ENCODE measurements at places on chromosomes 3 and 15.

DNA sequence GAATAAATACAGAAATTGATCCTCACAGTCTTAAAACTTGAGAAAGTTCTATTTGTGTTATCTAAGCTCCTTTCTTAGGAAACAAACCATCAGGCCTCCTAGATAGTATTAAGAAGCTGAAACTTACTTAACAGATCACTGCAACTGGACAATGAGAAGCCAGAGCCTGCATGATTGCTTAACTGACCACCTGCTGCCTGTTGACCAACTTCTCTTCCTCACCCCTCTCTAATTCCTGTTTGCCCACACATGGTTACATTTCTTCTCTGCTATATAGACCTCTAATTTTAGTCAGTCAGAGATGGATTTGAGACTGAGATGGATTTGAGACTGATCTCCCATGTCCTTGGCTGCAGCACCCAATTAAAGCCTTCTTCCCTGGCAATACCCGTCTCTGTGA, 13.5 kb downstream of the CCPG1 start:
- DNase-seq = no peak

DNA sequence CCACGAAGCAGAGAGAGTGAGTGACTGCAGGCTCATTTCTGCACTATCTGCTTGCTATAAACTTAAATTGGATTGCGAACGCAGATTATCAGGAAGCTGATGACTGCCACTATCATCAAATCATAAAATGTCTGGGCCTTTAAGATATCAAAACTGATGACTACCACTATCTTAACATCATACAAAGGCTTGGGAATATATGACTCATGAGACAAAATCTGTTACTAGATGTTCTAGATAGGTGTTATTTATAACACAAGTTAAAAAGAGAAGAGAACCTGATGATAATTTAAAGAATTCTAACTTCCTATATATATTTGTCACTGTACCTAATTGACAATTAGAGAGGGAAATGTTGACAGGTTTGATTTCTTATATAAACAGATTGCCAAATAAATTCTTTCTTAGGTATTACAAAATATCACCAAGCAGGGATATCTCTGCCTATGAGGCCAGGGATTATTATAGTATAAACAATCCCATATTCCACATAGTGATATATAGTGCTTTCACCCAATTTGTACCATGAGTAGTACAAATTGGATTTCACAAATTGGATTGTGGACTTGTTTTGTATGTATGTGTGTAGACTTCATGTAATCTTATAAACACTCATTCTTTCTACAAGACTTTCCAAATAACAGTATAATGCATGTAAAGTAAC, 1157.2 kb downstream of the ROBO1 start:
- no peak for DNase-seq

DNA sequence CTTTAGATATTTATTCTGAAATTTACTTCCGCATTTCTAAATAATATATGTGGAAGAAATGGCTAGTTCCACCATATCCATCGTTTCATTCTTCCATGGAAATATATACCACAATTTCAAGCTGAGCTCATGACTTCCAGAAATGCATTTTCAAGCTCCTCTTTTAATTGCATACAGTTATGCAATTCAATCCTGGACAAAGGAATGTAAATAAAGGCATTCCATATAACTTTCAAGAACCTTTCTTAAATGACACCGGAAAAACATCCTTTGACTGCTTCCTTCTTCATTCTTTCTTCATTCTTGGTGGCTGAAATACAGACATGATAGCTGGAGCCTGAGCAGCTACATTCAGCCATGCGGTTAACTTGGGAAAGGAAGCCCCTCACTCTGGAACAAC, 185.2 kb upstream of the GADL1 start:
- no peak for DNase-seq

DNA sequence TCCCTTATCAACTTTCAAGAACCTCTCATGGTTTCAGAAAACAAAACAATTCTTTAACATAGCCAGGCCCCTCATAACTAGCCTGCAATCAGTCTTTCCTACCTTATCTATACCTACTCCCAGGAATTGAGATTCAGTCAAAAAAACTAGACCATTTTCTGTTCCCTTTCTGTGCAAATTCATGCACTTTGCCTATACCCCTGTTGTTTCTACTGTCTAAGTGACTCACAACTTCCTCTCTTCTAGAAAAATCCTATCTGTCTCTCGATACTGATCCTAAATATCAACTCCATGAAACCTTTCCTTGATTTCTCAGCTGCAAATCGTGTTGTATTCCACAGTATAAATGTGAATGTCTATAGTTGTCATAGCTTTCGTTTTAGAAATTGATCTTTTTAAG, 10.9 kb upstream of the IL1RAP start:
- no peak for DNase-seq

DNA sequence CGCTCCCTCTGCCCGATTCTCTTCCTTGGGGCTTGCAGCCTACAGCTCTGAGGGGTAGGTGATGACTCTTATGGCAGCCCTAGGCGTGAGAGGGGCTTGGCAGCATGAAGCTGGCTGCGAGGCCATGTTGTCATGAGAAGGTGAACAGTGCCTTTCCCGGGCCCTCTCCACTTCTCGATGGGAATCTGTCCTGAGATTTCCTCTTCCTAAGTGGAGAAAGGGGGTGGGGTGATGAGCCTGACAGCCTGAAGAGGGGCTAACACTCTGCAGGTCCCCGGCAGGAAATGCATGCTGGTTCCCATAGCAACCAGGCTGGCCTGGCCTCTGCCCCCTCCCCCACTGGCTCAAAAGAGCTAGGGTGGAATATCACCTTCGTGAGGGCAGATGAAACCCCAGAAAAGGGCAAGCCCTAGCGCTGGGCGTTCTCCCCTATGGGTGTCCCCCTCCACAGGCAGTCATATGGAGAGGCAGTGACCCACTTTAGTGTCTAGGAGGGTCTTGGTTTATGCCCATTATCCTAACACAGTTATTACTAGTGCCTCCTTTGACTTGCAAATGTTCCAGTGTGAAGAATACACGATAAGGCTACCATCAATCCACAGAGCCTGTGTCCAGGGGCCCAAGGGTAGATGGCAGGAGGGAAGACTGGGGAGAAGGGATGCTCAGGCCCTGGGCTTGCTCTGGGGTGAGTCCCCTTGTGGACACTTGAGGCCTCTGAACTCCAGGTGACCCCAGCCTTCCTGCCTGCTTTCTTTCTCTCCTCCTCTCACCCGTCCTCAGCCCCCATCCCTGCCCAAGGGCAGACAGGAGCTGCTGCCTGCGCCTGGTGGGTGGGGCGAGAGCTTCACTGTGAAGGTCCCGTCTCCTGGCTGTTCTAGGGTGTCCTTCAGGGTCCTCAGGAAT, 13.2 kb downstream of the EPHB3 start:
- no peak for DNase-seq

Data from HFF-Myc (cell line).